NCI-H2029 treated with DMSO at 0.1 percent for 48 hours (cell line): ENCODE measurements at places on chromosomes 16 and 17.

DNA sequence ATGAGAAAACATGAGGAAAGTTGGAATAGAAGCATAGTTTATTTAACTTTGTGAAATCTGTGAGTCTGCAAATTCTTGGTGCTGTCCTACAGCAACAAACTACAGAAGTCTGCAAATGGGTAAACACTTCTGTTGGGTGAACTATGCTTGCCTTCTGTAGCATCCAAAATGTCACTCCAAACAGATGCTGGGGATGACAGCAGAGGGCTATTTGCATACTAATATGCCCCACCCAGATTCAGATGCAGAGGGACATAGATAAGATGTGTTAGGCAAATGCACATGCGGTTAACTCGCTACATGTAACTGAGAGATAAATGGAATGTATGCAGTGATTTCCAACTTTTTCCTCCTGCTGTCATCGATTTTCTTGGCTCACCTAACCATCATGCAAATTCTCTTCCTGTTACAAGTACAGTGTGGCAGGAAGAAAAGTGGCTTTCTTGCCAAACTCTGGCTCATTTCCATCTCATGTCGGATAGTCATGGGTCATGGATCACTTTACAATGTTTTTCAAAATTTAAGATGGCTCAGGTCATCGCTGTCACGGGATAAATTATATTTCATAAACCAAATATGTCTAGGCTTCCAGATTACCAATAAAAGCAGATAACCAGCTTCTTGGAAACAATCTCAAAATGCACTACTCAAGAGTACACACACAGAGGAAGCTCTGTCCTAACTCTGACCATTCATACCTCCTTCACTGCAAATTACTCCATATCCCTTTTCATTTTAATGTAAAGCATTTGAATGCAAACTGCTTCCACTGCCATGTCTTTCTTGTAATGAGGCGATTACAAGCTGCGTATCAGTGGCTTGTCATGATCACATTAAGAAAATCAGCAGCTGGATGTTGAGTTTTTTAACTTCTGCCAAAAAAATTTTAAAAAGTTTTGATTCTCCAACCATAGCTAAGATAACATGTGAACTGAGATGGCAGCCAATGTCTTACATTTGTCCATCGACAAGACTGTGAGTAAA, 47.7 kb downstream of the ADAMTS18 start:
- no peak for DNase-seq

DNA sequence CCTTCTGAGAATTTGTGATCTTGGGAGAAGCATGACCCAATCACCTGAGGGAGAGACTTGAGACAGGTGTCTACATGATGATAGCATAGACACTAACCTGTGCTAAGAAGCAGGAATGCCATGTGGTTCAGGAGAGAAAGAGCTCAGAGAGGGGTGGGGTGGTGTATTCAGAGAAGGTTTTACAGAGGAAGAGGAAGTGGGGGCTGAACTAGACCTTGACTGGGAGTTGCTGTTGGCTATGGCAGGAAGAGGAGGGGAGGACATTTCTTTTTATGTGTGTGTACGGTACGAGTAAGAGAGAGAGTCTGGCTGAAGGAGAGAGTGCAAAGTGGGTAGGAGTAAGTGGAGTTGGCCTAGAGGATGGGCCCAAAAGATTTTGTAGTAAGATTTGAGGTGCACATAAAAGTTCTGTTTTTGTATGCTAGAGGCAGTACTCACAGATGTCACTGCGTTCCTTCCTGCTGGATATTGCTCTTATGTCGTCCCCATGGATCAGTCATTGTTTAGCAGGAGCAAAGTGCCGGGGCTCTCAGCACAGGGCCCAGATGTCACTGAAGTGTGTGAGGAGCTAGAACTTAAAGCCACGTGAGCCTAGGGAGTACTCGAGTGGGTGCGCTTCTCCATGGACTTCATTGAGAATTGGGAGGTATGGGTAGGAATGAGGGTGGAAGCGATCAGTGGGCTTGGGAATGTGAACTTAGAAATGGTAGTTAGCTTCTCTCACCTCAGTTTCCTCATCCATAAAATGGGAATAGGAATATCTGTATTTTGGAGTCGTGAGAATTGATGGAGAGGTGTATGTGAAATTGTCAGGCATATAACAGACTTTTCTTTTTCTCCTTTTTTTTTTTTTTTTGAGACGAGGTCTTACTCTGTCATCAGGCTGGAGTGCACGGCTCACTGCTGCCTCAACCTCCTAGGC, 22.1 kb downstream of the SLC7A6 start:
- no peak for DNase-seq

- DNase-seq: no peak
These were observed 32.3 kb downstream of the NOL11 start for GRCh38 chr17:67750067-67750466.

- no peak for DNase-seq
These were observed 14.1 kb downstream of the UTS2R start for GRCh38 chr17:82385559-82386254.

DNA sequence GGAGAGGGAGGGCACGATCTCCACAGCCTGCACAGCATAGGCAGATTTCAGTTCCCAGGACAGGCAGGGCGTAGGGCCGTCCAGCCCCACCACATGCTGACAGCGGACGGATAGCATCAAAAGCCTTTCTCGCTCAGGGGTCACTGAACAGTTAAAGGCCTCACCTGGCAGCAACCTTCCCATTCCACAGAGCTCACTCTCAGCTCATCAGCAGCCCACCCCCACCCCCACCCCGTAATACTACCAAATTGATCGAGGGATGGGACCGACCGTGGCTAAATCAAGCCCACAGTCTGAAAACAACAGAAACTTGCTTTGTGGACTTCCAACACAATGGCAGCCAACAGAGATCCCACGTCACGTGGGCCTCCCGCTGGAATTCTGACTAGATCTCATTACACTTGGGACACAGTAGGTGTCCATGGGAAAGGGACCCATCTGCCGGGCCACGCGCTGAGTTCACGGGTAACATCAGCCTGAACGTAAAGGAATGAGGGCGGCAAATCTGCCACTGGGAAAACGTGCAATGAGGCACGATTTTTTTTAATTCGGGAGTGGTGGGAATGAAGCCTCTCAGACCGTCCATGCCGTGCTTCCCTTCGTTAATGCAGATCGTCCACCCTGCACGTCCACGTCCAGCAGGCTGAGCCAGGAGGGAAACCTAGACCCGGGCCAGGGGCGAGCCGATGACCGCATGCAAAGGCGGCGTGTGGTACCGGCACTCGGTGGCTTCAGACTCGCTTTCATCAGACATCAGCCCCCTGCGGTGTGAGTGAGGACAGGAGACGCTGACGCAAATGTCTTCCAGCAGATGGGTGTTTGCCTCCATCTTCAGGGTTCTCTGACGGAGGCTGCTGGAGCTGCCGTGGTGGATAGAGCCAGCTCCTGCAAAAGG, 92.1 kb downstream of the TBC1D16 start:
- DNase-seq: no peak
